Muscle of leg (tissue), 16 donors: ENCODE measurements at places on chromosomes 6 and 20.
A peak's percentile ranks its signal among the peaks of the same experiment; 100 is the strongest.

DNA sequence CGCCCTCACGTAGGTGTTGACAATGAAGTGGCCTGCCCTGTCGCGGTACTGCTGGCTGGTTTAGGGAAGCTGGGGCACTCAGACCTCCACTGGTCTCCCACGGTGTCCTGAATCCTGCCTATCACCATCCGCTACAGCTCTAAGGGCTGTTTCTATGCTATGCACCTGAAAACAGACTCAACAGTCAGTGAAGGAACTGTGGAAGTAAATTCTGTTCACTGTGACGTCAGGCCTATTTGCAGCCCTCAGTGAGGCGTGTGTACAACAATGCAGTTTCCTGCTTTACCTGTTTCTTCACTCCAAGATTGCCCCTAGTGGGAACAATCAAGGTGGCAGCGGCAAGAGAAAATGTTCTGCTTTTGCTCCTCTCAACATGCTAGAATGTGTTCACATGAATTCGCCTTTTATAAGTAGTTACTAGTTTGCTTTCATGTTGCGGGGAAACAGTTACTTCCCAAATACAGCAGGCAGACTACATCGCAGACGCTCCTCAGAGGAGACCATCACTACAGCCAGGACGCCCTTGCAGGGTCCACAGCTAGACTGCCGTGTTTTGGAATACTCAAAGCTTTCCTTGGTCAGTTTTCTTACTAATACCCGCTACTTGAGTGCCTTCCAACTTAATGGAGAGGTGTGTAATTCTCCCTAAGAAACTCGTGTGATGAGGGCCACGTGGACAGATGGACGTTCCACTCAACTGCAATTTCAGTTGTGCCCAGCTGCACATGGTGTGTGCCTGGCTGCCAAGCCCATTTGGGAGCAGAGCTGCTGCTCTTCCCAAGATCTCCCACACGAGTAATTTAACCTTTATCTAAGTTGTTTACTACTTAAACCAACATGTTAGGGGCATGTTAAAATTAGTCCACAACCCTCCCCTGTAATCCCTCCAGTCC, 25.4 kb downstream of the DIDO1 start:
- DNase-seq = peak; percentile 41

DNA sequence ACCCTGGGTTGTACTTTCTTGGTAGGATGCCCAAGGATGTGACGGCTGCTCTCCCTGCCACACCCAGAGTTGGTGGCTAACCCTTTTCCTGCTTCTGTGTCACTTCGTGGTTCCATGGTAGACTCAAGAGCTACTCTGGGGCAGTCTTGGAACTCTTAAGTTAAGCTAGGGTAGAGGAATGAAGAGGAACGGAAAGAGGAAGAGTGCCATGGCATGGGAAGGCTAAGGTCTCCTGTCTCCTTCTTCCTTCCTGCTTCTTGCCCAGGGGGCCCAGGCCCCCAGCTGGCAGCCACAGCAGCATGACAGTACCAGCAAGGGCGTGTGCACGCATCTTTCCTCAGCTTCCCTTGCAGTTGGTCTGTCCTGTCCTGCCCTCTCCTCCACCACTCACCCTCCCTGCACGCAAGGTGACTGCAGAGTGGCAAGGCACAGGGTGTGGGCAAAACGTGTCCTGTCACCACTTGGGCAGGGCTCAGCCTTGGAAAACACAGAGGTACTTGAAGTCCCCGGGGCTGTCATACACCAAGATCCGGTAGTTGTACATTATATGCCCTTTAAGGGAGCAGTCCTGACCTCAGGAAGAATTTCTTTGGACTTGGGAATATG, 39.8 kb upstream of the TGM3 start:
- no peak for DNase-seq

- DNase-seq = no peak
These were observed 183.3 kb downstream of the EDN1 start for GRCh38 chr6:12473494-12473893.

DNA sequence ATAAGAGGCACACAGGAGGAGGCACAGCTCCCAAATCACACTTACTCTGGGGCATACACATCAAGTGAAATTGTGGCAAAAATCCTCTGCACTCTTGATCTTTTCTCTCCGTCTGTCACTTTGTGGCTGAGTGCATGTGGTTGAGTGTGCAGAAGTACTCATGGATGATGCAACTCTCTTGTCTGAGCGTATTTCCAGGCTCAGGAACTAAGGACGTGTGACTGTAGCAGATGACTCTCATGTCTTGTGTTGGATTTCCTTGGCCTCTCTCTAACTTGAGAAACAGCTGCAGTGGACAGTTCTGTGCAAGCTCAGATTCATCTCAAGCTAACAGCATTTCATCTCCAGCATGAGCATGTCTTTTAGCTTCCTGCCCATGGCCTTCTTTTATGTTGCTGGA, 245.4 kb upstream of the FLRT3 start:
- DNase-seq = peak; percentile 40

DNA sequence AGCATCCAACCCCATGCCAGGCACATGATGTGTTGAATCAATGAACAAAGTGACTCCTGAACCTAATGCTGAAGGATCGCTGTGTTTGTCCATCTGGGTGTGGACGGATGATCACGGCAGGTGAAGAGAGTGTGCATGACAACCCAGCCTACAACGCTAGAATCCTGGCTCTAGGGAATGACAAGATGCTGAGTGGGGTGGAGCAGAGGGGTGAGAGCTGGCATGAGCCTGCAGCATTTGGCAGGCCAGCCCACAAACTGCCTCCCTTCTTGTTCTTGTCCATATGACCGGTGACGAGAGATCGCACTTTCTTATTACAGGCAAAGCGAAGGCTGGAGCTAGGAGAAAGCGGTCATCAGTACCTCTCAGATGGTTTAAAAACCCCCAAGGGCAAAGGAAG, 54.7 kb upstream of the CDKAL1 start:
- no peak for DNase-seq

GRCh38 chr6:42970871-42971612, 7.9 kb downstream of the PEX6 start:
- DNase-seq = no peak

DNA sequence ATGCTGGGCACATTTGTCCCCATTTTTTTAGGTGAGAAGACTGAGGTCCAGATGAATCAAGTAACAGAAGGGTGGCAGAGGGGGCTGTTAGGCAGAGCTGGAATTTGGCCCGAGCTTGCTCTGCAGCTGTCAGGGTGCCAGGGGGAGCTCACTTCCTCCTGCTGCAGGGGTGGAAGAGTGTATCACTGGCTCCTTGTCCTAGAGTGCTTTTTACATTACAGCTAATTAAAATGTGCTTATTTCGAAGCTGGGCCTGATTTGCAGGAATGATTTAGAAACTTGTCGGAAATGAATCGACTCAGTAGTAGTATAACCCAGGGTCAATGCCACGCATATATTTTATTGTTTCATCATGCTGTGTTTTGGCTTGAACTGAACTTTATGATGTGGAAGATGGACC, 11.1 kb downstream of the TOX2 start:
- DNase-seq = peak; percentile 47

GRCh38 chr6:21748343-21749056, 154.9 kb downstream of the SOX4 start:
- no peak for DNase-seq
